NCI-H187 treated with DMSO at 0.1 percent for 48 hours (cell line): ENCODE measurements at places on chromosomes 16 and 17.

GRCh38 chr17:60170835-60171752 is 21.3 kb downstream of the CA4 start:
- peak; percentile 63 for DNase-seq

- DNase-seq: no peak
These were observed 262.3 kb downstream of the KIF2B start for GRCh38 chr17:54085020-54085419.

DNA sequence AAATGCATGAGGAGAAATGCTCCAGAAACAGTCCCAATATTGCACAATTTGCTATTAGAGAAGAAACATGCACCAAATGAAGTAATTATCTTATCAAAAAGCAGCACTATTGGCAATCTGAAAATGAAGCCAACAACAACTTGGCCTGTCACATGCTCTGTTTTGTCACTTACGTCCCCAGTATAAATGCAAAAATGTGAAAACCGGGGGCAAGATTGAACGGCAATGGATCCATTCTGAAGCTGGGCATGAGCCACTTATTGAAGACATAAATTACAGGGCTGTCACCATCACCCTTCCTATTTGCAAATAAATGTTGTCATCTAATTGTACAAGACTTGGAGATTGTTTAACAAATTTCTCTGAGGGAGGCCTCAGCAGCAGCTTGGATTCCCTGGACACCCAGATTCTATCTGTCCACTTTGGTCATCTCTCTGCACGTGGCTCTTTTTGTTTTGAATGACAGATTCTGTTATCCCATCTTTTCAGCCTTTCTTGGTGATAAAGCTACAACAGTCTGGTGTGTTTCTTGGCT is 180.2 kb upstream of the CDH5 start:
- no peak for DNase-seq

DNA sequence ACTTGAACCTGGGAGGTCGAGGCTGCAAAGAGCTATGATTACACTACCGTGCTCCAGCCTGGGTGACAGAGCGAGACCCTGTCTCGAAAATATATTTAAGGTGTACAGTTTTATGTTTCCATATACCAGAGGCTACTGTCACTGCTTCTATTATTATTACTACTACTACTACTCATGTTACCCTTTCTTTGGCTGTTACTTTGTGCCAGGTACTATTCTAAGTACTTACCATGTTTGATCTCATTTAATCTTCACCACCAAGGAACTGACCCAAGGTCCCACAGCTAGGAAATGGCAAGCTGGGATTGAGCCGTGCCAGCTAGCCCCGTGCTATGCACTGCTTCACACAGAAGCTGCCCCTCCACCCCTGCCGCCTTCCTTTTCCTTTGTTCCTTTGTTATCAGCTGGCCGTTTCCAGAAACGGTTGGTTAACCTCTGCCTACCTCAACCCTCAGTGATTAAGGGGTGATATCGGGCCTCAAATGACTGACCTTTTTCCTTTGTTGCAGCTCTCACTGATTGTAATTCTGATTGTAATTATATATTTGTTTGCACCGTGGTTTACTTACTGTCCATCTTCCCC is 78.4 kb downstream of the ABCC1 start:
- no peak for DNase-seq

DNA sequence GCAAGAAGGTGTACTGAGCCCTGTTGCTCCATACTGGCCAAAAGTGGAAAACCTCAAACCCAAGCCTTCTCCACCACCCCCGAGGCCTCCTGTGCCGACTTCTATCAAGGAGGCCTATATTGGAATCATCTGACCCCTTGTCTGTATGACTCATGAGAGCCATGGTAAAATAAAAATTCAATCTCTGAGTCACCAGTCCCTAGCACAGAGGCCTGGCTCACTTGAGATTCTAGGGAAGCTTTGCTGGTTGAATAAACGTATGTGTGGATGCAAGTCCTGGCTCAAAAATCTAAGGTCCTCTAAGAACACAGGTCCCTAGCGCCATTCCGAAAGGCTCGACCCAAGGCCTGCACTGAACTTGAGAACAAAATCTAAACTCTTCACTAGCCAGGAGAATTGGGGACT is 15.0 kb downstream of the NSMCE1 start:
- DNase-seq: no peak

GRCh38 chr17:58004060-58004459 is 3.0 kb downstream of the SRSF1 start:
- DNase-seq: no peak

DNA sequence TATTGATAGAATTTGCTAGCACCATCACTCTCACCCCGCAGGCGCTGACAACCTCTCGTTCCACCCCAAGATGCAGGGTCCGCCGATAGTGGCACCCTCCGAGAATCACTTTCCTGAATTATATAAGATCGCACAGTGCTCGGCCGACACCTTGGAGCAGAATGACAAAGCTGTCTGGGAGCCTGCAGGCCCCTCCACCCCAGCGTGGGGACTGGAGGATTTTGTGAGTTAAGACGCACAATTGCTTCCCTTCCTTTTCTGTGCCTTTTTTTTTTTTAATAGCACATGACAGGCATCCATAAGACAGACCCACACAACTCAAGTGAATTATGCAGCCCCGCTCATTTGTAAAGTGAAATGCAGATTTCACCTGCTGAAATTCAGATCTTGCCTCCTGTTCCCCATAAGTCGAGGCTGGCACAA is 155.3 kb downstream of the C16orf78 start:
- DNase-seq: no peak

GRCh38 chr17:26962255-26963162 is 331.4 kb upstream of the WSB1 start:
- DNase-seq: no peak

GRCh38 chr16:24729951-24730815 is 732 bp downstream of the TNRC6A start:
- no peak for DNase-seq

GRCh38 chr17:15885770-15886169 is 59.2 kb upstream of the ADORA2B start:
- no peak for DNase-seq

- DNase-seq: no peak
These were observed 4.4 kb upstream of the UNK start for GRCh38 chr17:75779987-75780889.

DNA sequence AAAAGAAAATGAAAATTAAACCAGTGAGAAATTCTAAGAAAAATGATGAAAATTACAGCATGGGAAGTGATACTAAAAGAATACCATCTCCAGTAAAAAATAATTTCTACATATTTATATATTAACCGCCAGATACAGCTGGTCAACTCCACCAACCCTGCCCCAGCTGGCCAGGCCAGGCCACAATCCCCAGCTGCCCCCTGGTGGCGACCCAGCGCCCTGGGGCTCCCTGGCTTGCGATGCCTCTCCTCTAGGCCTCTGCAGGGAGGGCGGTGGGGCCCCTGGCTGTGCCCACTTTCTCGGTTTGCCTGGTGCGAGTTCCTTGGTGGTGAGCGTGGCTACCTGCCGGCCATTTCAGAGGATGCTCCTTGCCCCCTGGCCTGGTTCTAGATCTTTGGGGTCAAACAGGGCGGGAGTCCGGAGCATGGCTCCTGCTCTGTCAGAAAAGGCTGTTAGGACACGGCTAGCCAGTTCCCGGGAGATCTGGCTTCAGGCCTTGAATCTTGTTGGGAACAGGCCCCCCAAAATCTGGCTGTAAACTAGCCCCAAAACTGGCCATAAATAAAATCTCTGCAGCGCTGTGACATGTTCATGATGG is 14.5 kb downstream of the GLIS2 start:
- no peak for DNase-seq

DNA sequence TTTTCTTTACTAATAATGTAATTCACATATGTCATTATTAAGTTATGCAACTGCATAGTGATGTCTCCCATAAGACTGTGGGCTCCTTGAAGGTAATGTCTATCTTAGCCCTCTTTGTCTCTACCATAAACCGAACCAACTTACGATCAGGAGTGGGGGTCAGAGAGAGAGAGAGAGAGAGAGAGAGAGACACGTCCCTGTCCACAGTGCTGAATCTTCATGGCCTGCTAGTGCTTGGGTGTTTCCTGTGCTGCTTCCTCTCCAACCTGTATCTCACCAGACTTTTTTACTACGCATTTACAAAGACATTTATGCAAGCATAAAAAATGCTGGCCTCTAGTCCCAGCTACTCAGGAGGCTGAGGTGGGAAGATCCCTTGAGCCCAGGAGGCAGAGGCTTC is 52.2 kb upstream of the HAPSTR1 start:
- no peak for DNase-seq

- no peak for DNase-seq
These were observed 54.1 kb upstream of the FASN start for GRCh38 chr17:82152114-82152513.

GRCh38 chr16:69451166-69451565 is 26.7 kb downstream of the CYB5B start:
- DNase-seq: no peak

GRCh38 chr17:10119203-10120108 is 79.0 kb downstream of the GAS7 start:
- DNase-seq: no peak

DNA sequence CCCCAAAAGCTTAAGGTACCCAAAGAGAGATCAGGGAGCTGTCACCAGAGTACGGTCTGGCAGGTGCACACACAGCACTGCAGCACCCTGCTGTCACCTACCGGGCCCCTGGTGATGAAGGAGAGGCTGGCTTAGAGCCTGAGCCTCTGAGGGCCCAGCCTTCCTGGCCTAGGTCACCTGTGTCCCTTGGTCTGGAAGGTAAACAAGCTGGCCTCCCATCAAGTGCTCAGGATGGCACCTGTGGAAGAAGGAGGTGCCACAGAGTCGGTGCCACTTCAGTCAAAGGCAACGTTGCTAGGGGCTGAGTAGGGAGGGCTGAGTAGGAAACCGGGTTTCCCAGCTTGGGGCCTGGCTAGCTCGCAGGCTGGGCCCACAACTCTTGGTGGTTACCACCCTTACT is 70.7 kb downstream of the COG7 start:
- no peak for DNase-seq

- no peak for DNase-seq
These were observed 4.5 kb upstream of the PYCR1 start for GRCh38 chr17:81941484-81942166.

GRCh38 chr17:17004251-17004996 is 32.5 kb upstream of the TNFRSF13B start:
- DNase-seq: no peak

- DNase-seq: no peak
These were observed at the start of gene RARA for GRCh38 chr17:40309031-40309948. Gene RARA, plus strand, starts transcription at chr17:40309180. Its CDS starts 22,039 bp downstream, at chr17:40331219.

DNA sequence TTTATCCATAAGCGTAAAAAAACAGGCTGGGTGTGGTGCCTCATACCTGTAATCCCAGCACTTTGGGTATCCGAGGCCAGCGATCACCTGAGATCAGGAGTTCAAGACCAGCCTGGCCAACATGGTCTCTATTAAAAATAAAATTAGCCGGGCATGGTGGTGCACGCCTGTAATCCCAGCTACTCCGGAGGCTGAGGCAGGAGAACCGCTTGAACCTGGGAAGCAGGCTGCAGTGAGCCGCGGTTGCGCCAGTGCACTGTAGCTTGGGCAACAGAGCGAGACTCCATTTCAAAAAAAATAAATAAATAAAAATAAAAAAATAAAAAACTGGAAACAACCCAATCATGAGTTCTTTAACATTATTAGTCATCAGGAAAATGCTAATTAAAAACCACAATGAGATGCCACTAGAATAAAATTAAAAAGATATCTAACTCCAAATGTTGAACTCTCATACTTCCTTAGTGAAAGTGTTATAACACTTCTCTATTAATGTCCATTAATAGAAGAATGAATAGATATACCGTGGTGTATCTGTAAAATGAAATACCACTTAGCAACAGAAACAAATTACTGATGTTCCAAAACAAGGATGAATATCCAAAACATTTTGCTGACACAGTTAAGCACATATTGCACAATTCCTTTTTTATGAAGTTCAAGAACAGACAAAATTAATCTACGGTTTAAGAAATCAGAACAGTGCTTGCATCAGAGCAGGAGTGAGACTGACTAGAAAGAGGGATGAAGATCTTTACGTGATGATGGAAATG is 13.1 kb downstream of the MPHOSPH6 start:
- DNase-seq: no peak

DNA sequence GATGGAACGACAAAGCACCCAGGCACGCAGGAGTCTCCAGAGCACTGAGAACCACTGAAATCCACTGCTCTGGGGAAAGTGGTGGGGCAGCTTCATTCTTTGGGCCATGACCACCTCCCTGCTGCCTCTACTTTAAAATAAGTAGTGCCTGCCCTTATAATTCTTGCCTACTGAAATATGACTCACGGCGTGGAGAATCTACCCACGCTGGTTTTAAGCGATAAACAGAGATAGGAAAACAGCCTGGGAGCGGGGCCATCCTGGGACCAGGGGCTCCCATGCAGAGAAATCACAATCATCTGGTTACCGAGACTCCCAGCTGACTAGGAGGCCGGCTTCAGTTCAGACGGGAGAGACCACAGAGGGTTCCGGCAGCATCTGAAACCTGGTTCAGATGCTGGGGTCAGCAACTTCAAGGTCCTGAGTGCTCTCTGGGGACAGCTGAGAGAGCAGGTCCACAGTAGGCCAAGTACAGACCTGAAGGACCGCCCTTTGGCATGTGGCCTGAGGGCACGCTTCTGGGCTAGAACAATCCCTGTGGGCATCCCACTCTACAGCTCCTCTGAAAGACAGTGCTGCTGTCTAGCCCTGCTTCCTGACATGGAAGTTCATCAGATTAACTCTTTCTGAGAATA is 8.6 kb upstream of the DHRS13 start:
- DNase-seq: no peak

DNA sequence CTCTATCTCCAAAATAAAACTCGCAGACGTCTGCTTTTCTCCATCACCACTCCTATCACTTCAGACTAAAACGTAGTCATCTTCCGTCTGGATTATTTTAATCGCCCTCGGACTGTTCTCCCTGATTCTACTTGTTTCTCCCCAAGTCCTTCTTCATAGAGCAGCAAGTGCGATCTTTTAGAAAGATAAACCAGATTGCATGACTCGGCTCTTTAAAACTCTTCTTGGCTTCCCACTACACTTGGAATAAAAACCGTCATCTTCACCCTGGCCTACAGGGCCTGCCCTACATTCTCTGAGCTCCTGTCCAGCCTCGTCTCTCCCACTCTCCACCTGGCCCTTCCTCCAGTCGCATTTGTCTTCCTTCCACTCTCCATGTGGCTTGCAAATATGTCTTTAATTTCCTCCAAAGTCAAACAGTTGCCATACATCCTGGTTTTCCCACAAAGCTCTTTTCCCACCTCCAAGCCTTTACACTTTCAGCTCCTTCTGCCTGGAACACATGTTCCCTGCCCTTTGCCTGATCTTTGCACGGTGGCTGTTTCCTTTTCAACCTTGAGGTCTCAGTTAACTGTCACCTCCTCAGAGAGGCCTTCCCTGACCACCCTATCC is 70.5 kb upstream of the DHX40 start:
- DNase-seq: no peak

DNA sequence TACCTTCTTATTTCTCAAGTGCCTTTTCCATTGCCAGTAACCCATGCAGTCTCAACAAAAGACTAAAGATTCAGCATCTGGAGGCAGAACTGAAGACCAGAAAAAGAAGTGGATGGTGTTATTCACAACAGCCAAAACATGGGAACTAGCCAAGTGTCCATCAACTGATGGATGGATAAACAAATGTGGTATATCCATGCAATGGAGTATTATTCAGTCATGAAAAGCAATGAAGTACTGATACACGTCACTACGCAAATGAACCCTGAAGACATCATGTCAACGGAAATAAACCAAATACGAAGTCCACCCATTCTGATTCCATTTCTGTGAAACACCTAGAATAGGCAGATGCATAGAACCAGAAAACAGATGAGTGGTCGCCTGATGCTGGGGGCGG is 25.6 kb downstream of the GAS7 start:
- no peak for DNase-seq
